Renal cortex interstitium (tissue), 15 donors: ENCODE measurements at places on chromosomes 2 and 18. TPM values are rescaled to one million over a fixed set of nuclear protein-coding genes. Genes with fewer than 3 reads are reported as not detected.

The KIF1A gene
- 14.0 TPM for polyA plus RNA-seq

- DNase-seq = no peak
Measured at GRCh38 chr2:201699416-201699815, 972 bp upstream of the MPP4 start.

- no peak for DNase-seq
Measured at GRCh38 chr2:29663268-29663667, 258.1 kb downstream of the ALK start.

DNA sequence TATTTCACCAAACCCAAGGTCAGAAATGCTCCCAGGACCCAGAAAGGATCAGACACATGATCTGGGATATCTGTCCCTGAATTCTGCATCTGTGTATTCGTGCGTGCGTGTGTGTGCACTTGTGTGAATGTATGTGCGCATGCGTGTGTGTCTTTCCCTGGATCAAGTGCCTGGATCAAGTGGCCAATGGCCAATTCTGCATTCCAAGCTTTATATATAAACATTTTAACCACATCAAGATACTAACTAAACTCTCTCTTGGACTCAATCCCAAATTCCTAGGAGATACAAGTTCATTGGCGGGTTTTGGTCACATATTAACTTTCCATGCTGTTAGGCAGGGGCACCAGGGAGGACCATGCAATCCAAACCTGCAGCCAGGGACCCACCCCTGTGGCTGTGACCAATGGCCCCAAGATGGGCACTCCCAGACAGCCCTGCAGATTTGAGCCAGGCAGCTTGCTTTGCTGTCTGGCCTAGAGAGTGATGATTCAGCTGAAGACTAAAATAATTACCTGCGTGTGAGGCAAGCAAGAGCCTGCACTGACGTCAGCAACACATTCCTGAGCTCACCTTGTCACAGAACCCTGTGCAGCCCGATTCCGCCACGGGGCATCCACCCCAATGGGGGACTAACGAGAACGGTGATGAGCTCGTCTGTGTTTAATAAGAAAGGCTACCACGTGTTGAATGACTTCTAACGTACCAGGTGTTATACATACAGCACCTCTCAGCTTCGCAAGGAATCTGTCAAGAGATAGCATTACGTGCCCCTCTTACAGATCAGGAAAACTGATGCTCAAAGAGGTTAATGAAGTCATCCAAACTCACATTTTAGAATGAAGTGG is 45.3 kb upstream of the ROCK2 start:
- no peak for DNase-seq
